ENCODE measurements at places on chromosomes 11 and 22.
A peak's percentile ranks its signal among the peaks of the same experiment; 100 is the strongest.

- no peak for DNase-seq
These were observed 13.3 kb downstream of the SMCO4 start for GRCh38 chr11:93529707-93530467.

DNA sequence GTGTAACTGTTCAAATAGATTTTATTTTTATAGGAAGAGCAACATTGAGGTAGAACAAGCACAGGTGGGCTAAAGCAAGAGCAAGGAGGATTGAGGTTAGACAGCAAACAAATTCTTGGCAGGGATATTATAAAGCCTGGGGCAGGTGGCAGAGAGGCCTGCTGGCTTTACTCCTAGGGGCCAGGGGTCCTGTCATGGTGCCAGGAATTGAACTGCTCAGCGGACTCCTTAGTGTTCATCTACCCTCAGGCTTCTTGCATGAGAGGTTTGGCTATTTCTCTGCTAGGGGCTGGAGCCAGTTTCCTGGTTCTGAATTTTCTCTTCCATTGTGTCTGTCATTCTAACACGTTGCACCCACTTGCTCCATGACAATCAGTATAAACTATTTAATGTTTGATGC lies 217.2 kb upstream of the NCAM1 start:
- DNase-seq, result no peak

- DNase-seq, result no peak
These were observed 71.0 kb downstream of the PTPRJ start for GRCh38 chr11:48051217-48051830.

DNA sequence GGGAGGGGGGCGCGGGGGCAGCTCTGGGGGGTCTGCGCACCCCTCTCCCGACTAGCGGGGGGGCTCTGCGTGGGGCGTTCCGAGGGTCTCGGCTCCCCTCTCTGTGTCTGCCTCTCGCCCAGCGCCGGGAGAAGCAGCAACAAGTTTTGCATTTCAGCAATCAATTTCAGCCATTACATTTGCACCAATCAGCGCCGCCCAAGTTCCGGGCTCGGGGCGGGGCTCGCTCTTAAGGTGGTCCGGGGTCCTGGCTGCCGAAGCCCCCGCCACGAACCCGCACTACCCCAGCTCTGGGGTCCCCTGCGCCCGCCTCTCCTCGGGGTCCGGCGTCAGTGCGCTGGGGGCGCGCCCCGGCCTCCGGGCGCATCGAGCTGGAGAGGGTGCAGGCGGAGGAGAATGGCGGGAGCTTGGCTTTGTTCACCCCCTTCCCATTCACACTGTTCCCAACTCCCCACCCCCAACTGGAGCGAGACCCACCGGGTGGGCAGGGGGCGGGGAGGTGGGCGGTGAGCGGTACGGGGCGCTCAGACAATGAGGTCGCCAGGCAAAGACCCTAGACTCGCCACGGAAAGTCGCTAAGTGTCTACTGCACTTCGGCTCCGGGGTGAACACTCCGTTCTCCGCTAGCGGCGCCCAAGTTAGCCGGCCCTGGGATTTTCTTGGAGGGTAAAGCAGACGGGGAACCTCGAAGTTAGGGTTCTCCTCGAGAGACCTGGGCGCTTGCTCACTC lies at the start of gene MN1:
Gene MN1 (minus strand): TSS at position 141 of the 730 bp plus-strand sequence. CDS start 1,213 bp downstream, outside the sequence.
- DNase-seq, result peak; percentile 41

DNA sequence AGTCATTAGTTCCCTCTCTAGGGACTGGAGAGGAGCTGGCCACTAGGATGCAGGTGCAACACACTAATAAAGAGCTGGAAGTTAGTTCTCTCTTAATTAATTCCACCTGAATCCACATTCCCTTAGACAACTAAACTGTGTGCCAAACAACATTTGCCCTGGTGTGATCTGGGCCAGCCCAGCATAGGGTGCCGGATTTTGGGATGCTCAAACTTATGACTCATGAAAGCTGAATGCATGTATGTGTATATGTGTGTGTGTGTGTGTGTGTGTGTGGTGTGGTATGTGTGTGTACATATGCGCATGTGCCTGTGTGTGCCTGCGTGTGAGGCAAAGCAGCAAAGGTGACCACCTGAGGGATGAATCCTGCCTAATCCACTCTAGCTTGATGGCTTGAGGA lies 110.7 kb downstream of the EHF start:
- no peak for DNase-seq

- DNase-seq, result no peak
These were observed 9.3 kb downstream of the ARHGEF17 start for GRCh38 chr11:73317373-73317772.

- DNase-seq, result no peak
These were observed 8.0 kb upstream of the SLC43A3 start for GRCh38 chr11:57434640-57435546.

GRCh38 chr11:68933605-68934320 lies 30.1 kb downstream of the IGHMBP2 start:
- no peak for DNase-seq

DNA sequence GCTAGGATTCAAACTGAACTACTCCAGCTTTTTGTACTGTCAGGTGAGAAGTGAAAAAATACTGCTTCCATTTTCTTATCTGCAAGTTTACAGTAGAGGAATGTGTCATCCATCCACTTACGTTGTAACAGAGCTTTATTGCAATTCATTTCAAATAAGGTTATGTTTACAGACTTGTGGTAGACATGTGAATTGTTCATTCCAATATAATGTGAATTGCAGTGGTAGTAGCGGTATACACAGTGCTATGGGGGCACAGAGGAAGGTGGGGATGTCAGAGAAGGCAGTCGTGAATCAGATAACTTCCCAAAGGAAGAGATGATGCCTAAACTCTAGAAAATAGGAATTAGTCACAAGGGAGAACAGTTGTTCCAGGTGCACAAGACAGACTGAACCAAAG lies 42.5 kb downstream of the CEP57 start:
- no peak for DNase-seq

GRCh38 chr22:38942702-38943101 lies 14.7 kb upstream of the APOBEC3A start:
- DNase-seq, result no peak

DNA sequence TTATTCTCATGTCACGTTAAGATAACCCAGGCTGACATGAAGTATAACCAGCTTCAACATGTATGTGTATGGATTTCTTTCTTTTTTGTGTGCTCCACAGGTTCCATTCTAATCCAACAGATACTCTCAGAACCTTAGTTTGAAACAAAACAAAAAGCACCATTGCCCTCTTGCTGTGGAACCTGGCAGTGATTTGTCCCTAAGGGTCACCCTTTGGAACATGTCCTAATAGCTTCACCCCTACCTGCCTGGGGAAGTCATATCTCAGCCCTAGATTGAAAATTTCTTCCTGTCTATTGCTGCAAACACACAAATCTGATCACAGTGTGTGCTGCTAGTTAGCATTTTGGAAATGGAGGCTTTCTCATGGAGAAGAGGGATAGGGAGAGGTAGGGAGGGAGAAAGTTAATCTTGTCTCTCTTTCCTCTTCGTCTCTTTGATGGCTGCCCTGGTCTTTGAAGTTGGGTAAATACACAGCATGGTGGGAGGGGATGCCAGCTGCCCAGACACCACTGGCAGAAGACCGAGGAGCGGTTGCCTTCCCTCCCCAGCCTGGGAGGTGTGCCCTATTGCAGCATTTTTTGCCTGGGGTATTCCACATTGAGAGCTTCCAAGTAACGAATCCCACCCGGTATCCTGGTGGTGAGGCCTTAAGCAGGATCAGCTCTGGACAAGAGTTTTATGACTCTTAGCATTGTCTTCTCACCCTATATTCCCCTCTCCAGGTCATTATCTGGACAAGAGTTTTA lies 11.6 kb upstream of the CADM1 start:
- DNase-seq, result peak; percentile 12

DNA sequence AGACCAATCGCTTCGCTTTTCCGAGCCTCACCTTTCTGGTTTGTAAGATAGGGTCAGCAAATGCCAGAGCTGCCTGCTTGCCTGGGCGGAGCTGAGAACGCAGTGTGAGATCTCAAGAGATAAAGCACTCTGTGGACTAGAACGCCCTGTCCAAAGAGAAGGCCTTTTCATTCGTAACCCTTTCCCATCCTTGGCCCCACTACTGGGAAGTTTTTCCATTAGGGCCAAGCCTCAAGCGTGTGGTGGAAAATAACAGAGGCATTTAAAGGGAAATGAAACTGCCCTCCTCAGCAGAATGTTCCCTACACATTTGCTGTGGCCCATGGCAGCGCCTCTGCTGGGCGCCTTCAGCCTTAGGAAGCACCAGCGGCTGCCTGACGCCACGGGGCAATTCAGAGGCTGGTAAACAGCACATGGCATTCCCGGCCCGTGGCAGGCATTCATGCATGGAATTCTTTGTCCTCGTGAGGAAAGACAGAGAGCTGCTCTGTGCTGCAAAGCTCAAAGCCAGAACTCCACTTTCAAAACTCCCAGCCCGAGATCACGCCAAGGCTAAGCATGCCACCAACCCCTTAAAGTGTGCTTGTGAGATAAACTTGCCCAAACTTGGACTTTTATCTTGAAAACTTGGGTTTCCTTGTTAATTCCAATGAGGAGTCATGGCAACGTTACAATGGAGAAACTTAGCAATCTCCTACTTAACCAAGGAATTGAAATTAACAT lies 38.1 kb downstream of the AHNAK start:
- peak; percentile 40 for DNase-seq

DNA sequence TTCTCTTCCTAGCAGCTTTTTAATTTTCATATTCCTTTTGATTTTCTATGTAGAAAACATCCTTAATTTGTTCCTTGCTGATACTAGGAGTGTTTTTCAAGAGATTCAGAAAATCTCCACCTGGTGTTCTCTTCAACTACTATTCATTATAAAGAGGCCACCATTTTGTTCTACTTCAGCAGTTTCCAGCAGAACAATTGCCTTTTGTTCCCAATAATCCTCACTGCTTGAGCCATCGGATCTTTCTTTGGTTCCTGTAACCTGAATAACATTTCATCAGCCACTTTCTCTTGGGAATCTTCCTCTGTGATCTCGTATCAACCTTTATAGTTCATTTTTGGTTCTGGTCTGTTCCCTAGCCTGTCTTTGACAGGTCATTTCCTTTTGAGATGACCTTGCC lies 1.8 kb upstream of the OR10A5 start:
- no peak for DNase-seq

DNA sequence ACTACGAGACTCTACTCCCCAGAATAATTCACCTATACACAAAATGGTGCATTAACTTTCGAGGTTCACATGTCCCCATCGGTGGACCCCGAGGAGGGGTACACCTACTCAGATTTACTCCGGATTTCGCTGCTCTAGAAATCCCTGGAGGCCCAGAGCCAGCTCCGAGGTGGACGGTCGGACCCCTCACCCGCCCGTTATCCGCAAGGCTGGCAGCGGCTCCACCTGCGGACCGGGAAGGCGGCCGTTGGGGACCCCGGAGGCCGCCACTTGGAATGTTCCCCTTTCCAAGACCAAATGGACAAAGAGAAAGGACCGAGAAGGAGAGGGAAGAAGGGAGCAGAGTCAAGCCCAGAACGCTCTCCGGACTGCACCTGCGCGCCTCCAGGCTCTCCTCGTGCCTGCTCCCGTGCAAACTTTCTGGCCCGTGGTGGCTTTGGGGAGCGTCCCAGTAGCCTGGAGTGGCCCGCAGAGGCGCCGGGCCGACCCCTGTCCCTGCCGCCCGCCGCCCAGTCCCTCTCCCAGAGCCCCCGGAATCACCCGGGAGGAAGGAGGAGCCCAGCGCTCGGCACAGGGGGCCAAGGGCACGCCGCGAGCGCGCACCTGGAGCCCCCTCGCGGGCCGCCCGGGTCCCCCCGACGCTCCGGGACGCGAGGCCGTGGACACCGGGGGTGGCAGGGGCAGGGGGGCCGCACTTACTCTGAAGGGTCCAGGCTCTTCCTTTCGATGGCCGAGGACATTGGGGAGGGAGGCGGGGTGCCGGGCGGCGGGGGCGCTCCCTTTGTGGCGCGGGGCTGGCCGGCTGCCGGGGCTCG lies 23.0 kb downstream of the LMO2 start:
- no peak for DNase-seq

DNA sequence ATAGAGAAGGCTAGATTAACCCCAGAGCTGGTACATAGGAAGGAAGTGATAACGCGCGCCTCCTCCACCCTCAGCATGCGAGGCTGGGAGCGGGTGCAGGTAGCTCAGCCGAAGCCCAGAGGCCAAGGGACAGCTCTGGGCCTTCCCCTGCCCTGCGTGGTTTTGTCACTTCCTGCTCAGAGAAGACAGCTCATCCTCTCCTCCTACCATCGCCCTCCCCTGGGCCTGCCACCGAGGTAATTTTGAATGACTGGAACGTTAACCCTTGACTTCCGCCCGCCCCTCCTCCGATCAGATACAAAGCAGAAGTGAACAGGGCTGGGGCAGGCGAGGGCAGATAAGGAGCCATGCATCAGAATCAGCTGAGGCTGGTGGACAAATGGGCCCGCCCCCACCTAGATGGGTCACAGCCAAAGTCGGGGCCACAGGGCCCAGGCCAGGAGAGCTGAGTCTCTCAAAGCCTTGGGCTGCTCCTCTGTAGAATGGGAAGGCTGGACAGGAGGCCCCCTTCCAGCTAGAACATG lies 1.6 kb downstream of the RAC2 start:
- no peak for DNase-seq

GRCh38 chr11:57732661-57733060 lies 8.6 kb upstream of the SELENOH start:
- DNase-seq, result no peak

- no peak for DNase-seq
These were observed 4.3 kb upstream of the GP1BB start for GRCh38 chr22:19719050-19719482.

- DNase-seq, result peak; percentile 32
These were observed 29.2 kb upstream of the XBP1 start for GRCh38 chr22:28829358-28830181.

GRCh38 chr11:19905280-19905853 lies 192.7 kb downstream of the NAV2 start:
- DNase-seq, result no peak

- no peak for DNase-seq
These were observed 89.0 kb downstream of the MUC15 start for GRCh38 chr11:26483108-26483507.

DNA sequence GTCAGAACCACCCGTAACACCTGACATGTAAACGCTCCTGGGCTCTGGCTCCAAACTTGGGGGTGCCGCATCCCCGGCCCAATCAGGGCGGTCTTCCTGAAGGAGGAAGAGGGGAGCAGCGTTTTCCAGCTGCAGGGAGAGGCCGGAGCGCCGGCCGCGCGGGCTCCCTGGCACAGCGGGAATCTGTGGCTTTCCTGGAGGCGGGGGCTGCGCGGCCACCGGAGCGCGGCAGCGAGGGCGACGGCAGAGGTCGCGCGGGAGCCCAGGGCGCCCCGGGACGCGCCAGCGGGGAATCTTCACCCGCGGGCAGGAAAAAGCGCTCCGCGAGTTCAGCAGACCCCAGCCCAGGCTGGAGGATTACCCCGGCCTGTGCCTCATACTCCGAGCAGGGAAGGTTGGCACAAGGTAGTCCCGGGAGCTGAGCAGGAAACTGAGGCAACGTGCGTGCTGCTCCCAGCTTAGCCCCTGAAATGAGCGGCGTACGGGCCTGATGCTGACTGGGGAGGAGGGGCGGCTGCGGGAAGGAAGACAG lies 600 bp upstream of the ESAM start:
- DNase-seq, result peak; percentile 47

GRCh38 chr11:19557720-19558140 lies 154.9 kb upstream of the NAV2 start:
- DNase-seq, result peak; percentile 74

DNA sequence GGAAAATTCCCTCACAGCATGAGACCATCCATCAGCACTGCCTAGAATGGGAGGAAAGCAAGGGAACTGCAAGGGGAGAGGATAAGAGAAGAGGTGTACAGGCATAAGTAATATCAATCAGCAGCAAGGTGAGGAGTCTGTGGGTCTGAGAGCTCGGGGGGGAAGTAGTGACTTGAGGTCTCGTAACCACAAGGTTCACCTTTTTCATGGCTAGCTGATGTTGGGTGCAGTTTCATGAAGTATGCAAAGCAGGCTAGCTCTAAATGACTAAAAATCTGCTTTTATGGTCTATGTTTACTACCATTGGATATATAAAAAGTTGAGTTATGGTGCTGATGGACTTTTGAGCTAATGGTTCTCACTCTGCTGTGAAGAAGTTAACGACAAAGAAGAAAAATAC lies 35.8 kb downstream of the OR4C6 start:
- no peak for DNase-seq
